ENCODE measurements at places on chromosomes 6 and 20. TPM values are rescaled to one million over a fixed set of nuclear protein-coding genes. Genes with fewer than 3 reads are reported as not detected.

SLC22A7 gene
- not detected for total RNA-seq

NFATC2 gene
- total RNA-seq, result 10.4 TPM

PSORS1C2 gene
- total RNA-seq, result 52.6 TPM

C2 gene
- total RNA-seq, result 4.9 TPM

HMGA1 gene
- 156 TPM for total RNA-seq

RPRD1B gene
- total RNA-seq, result 37.5 TPM

DLL1 gene
- 46.0 TPM for total RNA-seq

THBS2 gene
- 118 TPM for total RNA-seq

SIRPB2 gene
- total RNA-seq, result 4.4 TPM

FAM209B gene
- total RNA-seq, result 1.5 TPM

METTL24 gene
- not detected for total RNA-seq

POLR3F gene
- 10.6 TPM for total RNA-seq

IL17F gene
- total RNA-seq, result not detected

NDUFAF5 gene
- total RNA-seq, result 13.2 TPM

ARG1 gene
- total RNA-seq, result 239 TPM

CNR1 gene
- total RNA-seq, result 3.4 TPM

RIMS4 gene
- total RNA-seq, result 0.39 TPM

CCN5 gene
- total RNA-seq, result 105 TPM

KCNQ5 gene
- 0.52 TPM for total RNA-seq

WFDC10B gene
- total RNA-seq, result 1.9 TPM

SAMD10 gene
- total RNA-seq, result 11.1 TPM

ZSCAN23 gene
- total RNA-seq, result 0.65 TPM

STX11 gene
- total RNA-seq, result 34.3 TPM

ADAM33 gene
- 13.7 TPM for total RNA-seq

HTR1B gene
- total RNA-seq, result not detected

HAO1 gene
- total RNA-seq, result not detected

C20orf202 gene
- 1.4 TPM for total RNA-seq

CDSN gene
- total RNA-seq, result 651 TPM

IBTK gene
- total RNA-seq, result 12.3 TPM

All from lower leg skin (tissue), 4 donors.